Activated CD8-positive, alpha-beta T cell treated with anti-CD3 and anti-CD28 coated beads, Interleukin-2, amount 10 ng/mL, durations not matched to agents 7 days and 5 days (primary cell): ENCODE measurements at places on chromosomes 5 and 9. TPM values are rescaled to one million over a fixed set of nuclear protein-coding genes. Genes with fewer than 3 reads are reported as not detected.
A peak's percentile ranks its signal among the peaks of the same experiment; 100 is the strongest.

The NUP188 gene
- total RNA-seq = 83.8 TPM

The LCN10 gene
- total RNA-seq = 1.8 TPM

The SLC6A19 gene
- not detected for total RNA-seq

DNA sequence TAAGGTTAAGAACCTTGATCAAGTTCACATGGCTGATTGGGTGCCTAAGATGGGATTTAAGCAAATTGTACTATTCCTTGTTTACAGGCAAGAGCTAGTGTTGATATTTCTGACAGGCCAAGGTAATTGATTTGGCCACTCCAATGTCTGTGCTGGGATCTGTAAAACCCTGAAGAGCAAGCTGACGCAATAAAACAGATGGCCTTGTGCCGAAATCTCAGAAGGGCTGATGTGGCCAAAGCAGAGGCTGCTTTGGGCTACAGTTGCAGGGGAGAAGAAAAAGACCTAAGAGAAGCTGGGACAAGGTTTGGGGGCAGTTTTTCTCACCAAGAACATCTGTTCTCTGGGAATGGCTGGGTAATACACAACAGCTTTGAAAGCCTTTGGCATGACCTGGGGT, 463.2 kb upstream of the ZNF608 start:
- H3K27ac ChIP-seq = no peak overlapping the region
- H3K36me3 ChIP-seq = no peaks in the 10 kb centered on the region
- DNase-seq = no peak
- H3K4me3 ChIP-seq = no peak overlapping the region

The PTPRD gene
- not detected for total RNA-seq

- H3K27me3 ChIP-seq = no peaks in the 10 kb centered on the region
Observed at GRCh38 chr9:2231829-2232228, 216.7 kb downstream of the SMARCA2 start.

GRCh38 chr9:121483049-121483448, 16.6 kb downstream of the GGTA1 start:
- no peaks in the 10 kb centered on the region for H3K36me3 ChIP-seq
- H3K4me3 ChIP-seq = no peak overlapping the region
- peaks cover 9% of the 10 kb centered on the region for H3K27me3 ChIP-seq
- H3K4me1 ChIP-seq = peaks cover 2% of the 10 kb centered on the region
- DNase-seq = no peak
- H3K27ac ChIP-seq = no peak overlapping the region

GRCh38 chr5:138738399-138738798, 14.8 kb upstream of the CTNNA1 start:
- H3K4me1 ChIP-seq = peaks cover 24% of the 10 kb centered on the region
- DNase-seq = no peak
- no peak overlapping the region for H3K27ac ChIP-seq
- H3K4me3 ChIP-seq = no peak overlapping the region
- H3K36me3 ChIP-seq = no peaks in the 10 kb centered on the region

The ADRA1B gene
- not detected for total RNA-seq

The CDH9 gene
- total RNA-seq = not detected

- peaks cover 47% of the 10 kb centered on the region for H3K4me1 ChIP-seq
- H3K36me3 ChIP-seq = peaks cover 23% of the 10 kb centered on the region
- peaks cover 1% of the 10 kb centered on the region for H3K27me3 ChIP-seq
- DNase-seq = no peak
Observed at GRCh38 chr9:78101247-78101646, 69.6 kb upstream of the GNAQ start.

GRCh38 chr5:180209137-180209581, at the start of gene RASGEF1C:
Gene RASGEF1C, minus strand, starts transcription at chr5:180209211. Its CDS starts 71,159 bp downstream, at chr5:180138052.
- H3K27ac ChIP-seq = no peak within 1 kb of the TSS
- H3K27me3 ChIP-seq = peaks cover 17% of the 10 kb centered on the region
- H3K4me1 ChIP-seq = peaks cover 7% of the 10 kb centered on the region
- DNase-seq = peak; percentile 71
- H3K4me3 ChIP-seq = peak within 1 kb of the TSS; percentile 34

GRCh38 chr5:11030671-11031070, 269.6 kb upstream of the DAP start:
- DNase-seq = no peak
- no peaks in the 10 kb centered on the region for H3K36me3 ChIP-seq
- H3K27ac ChIP-seq = no peak overlapping the region
- no peak overlapping the region for H3K4me3 ChIP-seq

The UBE2D2 gene
- total RNA-seq = 227 TPM

DNA sequence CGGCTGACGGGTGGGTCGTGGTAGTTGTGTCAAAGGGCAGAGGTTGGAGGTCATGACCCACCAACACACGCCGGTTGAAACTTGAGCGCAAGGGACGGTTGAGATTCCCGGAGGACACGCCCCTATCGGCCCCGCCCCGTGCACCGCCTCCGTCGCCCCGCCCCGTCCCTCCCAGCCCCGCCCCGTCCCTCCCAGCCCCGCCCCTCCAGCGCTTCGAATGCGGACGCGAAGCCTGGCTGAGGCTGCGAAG, 226 bp upstream of the RANBP17 start:
- DNase-seq = no peak
- no peak overlapping the region for H3K4me3 ChIP-seq
- peaks cover 28% of the 10 kb centered on the region for H3K27me3 ChIP-seq
- peaks cover 12% of the 10 kb centered on the region for H3K36me3 ChIP-seq
- no peak overlapping the region for H3K27ac ChIP-seq
- H3K4me1 ChIP-seq = peaks cover 5% of the 10 kb centered on the region

The SPZ1 gene
- not detected for total RNA-seq

- H3K4me1 ChIP-seq = no peaks in the 10 kb centered on the region
- peaks cover 7% of the 10 kb centered on the region for H3K27me3 ChIP-seq
- DNase-seq = no peak
- H3K4me3 ChIP-seq = no peak overlapping the region
- no peaks in the 10 kb centered on the region for H3K36me3 ChIP-seq
Observed at GRCh38 chr5:123000731-123001130, 35.8 kb downstream of the PPIC start.

- no peaks in the 10 kb centered on the region for H3K4me1 ChIP-seq
- no peaks in the 10 kb centered on the region for H3K27me3 ChIP-seq
- H3K36me3 ChIP-seq = no peaks in the 10 kb centered on the region
Observed at GRCh38 chr5:31754741-31755675, 116.1 kb downstream of the PDZD2 start.
